ENCODE measurements at places on chromosomes 1 and 21.

DNA sequence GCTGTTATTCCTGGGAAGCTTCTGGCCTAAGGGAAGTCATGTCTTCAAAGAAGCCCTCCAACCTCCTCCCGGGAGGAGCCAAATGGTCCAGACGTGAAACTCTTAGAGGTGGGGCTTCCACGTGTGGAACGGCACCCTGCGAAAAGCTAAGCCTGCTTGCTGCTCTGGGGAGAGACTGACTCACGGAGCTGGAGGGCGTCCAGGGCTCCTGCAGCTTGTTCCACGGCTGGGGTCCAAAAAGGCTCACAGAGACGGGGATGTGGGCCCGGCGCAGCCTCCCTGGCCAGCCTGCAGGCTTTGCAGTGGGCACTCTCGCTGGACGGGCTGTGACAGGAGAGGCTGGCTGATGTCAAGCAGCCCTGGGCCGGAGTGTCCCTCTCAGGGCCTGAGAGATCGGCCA, 105.1 kb downstream of the COLGALT2 start:
- DNase-seq = no peak

DNA sequence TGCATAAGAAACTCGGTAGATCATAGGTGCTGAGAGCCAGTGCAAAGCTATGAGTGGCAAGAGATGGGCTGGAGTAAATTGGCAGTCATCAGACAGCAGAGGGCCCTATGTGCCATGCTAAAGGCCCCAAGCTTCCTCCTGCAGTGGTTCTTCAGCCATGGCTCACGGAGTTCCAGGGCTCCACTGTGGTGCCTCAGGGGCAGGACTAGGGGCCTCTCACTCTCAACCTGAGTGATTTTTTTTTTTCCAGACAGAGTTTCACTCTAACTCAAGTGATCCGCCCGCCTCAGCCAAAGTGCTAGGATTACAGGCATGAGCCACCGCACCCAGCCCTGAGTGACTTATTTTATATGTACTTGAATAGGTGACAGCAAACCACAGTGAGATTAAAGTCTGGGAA, 10.4 kb upstream of the GJA8 start:
- no peak for DNase-seq

DNA sequence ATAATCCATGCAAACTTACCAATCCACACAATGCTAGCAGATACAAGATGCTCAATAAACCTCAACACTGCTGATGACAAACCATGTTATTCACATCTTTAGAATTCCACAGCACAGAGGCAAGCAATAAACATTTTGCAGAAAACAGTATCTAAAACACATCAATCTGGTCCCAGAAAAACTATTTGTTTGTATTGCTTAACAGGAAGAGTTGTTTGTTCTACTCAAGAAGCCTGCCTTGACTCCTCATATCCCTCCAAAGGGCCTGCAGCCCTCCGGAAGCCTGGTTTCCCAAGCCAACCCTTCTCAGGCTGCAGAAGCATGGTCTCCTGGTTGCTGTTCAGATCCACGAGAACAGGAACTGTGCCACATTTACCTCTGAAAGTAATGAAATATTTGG, 139.7 kb downstream of the RERE start:
- DNase-seq = no peak

DNA sequence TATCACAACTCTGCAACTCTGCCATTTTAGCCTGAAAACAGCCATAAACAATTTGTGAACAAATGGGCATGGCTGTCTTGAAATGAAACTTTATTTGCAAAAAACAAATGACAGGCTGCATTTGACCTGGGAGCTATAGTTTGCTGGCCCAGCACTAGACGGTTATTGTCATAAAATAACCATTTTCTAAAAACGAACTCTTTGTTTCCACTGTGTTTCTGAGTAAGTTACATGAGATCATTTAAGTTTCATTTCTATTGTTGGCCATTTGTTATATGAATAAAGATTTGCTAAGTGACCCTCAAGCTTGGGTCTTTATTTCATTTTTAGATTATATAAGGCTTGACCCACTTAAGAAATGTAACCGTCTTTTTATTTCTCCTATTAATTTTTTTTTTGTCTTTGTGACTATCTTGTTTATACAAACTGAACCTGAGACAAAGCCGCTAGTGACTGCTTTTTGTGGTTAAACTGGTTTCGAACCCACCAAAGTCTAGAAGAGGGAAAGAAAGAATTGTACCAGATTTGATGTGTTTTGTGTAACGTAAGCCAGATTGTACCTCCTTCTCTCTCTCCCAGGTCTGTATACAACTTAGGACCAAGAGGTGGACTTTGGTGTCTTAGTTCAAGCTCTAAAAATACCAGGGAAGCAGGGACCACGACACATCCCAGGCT, 12.9 kb upstream of the KCNJ15 start:
- no peak for DNase-seq

All from endothelial cell (in vitro differentiated cells).